ENCODE measurements at places on chromosomes 2 and 18. TPM values are rescaled to one million over a fixed set of nuclear protein-coding genes. Genes with fewer than 3 reads are reported as not detected.

Gene LRRC30
- not detected for total RNA-seq

Gene DNAJC5G
- total RNA-seq, result not detected

Gene PLGLB2
- 0.11 TPM for total RNA-seq

Gene ABCG5
- not detected for total RNA-seq

Gene RFX8
- not detected for total RNA-seq

Gene MMADHC
- 81.6 TPM for total RNA-seq

Gene CCDC74B
- total RNA-seq, result 5.1 TPM

Gene IL1R1
- total RNA-seq, result 41.1 TPM

Gene CPS1
- 12.6 TPM for total RNA-seq

Gene RGPD4
- 0.07 TPM for total RNA-seq

Gene ABCB11
- 0.06 TPM for total RNA-seq

Gene CCDC85A
- total RNA-seq, result 0.39 TPM

Gene ITPRIPL1
- not detected for total RNA-seq

Gene COL4A3
- 0.90 TPM for total RNA-seq

Gene DBI
- total RNA-seq, result 397 TPM

Gene PIK3C3
- 15.0 TPM for total RNA-seq

All from A549 treated with dexamethasone at 1 μM for 4 hours (cell line).